ENCODE measurements at places on chromosomes 16 and 17. TPM values are rescaled to one million over a fixed set of nuclear protein-coding genes. Genes with fewer than 3 reads are reported as not detected.

The MFAP4 gene
- 126 TPM for total RNA-seq

The CDH1 gene
- 83.0 TPM for total RNA-seq

The RGS9 gene
- total RNA-seq = 4.6 TPM

The AIPL1 gene
- 0.10 TPM for total RNA-seq

The SLC47A2 gene
- 0.39 TPM for total RNA-seq

The CX3CL1 gene
- total RNA-seq = 2.6 TPM

The G6PC1 gene
- not detected for total RNA-seq

The LCAT gene
- 7.6 TPM for total RNA-seq

The RNF43 gene
- 9.9 TPM for total RNA-seq

The BBS2 gene
- 60.5 TPM for total RNA-seq

The CCL2 gene
- total RNA-seq = 25.5 TPM

The ESRP2 gene
- 22.9 TPM for total RNA-seq

The FBXL19 gene
- 9.8 TPM for total RNA-seq
